ENCODE measurements at places on chromosomes 1 and 21.

- no peak for DNase-seq
Measured at GRCh38 chr1:90044346-90044745, 49.4 kb downstream of the ZNF326 start.

GRCh38 chr1:92708368-92708950, 76.4 kb downstream of the EVI5 start:
- DNase-seq: peak; percentile 41

DNA sequence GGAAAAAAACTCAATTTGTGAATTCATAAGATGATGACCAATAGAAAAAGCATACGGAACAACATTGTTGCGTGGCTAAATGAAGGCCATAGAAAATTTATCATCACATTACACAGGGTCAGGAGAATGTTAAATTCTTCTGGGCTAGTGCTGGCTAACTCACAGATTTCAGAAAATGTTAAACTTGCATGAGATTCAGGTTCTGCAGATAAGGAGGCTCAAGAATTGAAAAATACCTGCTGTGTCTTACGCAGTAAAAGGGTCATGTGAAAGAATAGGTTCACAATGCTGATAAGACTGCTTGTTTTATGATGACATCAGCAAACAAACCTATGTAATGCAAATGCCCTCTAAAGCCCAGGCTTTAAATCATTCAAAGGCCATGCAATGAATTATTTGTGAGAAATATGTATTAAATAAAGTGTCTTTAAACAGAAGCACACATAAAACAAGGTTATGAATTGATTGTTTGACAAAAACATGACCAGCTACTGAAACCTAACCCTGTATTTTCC, 378.8 kb downstream of the USP25 start:
- no peak for DNase-seq

DNA sequence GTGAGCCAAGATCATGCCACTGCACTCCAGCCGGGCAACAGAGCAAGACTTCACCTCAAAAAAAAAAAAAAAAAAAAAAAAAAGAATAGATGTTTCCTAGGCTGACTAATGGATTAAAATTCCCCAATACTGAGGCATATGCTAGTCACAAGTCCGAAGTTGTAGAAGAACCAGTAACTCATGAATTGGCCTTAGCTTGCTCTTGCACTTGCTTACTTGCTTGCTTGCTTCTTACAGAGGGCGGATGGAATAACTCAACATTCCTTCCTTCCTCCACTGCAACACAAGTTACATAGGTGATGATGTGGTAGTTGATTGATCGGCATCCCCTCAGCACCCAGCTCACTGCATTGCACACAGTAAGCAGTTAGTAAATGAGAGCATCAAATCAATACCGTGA, 2.8 kb upstream of the TARS2 start:
- no peak for DNase-seq

DNA sequence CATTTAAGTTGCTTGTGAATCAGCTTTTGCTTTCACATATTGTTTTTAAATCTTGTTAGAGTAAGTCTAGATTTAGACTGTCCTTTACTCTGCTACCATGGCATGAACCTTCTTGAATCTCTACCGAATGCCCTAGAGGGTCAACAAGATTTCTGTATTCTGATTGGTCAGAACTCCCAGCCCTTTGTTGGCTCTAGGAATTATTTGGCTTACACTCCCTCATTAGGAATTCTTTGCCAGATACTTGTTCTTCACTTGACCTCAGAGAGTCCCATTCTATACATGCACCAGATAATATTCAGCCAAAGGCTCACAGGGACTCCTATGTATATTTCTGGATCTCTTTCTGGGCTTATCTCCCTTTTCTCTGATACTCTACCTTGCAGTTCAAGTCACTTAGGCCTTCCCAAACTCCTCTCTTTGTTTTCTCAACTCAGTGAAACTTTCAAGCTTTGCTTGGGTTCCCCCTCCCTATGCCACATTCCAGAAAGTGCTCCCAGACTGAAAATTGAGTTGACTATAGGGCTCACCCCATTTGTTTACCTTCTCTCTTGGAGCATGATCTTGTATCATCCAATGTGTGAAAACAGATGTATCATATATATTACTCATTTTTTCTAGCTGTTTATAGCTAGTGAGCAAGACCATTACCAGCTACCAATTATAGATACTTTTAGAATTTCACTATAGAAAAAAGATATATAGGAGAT, 405.0 kb downstream of the PLPP3 start:
- no peak for DNase-seq

- no peak for DNase-seq
Measured at GRCh38 chr1:231138236-231138635, 23.6 kb upstream of the TRIM67 start.

DNA sequence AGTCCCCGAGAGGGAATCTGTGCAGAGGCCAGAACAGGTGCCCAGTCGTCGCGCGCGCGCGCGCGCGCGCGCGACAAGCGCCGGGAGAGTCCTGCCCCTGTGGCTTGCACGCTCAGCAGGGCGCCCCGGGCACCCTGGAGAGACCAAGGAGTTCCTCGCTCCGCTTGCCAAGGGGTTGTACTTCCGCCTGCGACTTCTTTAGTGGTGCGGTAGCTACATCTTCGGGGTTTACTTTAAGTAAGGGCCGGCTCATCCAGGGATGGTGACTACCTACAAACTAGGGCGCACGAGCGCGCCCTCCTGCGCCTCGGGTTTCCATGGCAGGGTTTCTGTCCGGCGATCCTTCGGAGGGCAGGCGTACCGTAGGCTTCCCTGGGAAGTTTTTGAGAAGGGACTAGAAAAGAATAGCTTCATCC, 1.4 kb downstream of the LHX4 start:
- DNase-seq: peak; percentile 42

DNA sequence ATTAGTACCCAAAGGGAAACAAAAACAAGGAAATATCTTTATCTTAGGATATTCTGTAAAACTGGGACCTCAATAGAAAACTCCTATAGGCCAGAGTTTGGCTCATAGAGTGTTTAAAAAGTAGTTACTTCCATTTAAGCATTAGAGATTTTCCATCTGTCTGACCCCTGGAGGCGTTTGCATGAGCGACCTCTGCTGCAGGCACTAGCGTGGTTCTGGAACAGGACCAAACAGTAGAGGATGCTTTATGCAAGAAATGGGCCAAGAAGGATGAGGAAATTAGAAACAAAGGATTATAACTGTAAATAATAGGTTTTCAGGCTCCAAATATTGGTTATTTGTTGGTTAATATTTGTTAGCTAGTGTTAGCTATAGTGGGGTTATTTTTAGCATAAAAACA, 5.7 kb downstream of the ZBTB40 start:
- no peak for DNase-seq

All from common myeloid progenitor, CD34-positive (primary cell).